ENCODE measurements at places on chromosomes 4 and X. TPM values are rescaled to one million over a fixed set of nuclear protein-coding genes. Genes with fewer than 3 reads are reported as not detected.

Gene CXCL1
- total RNA-seq: 9.2 TPM

Gene PAGE5
- total RNA-seq: not detected

Gene MAGEB6
- not detected for total RNA-seq

Gene PRDM5
- total RNA-seq: 14.2 TPM

Gene GPAT3
- 39.0 TPM for total RNA-seq

Gene RAB33A
- total RNA-seq: 19.2 TPM

Gene DMRTC1B
- not detected for total RNA-seq

Gene ADGRA3
- total RNA-seq: 19.3 TPM

Gene TCEAL7
- 4.9 TPM for total RNA-seq

Gene IQCM
- total RNA-seq: not detected

All from left cardiac atrium (tissue), 4 donors.